Suppressor macrophage treated with lipopolysaccharide for 4 hours (primary cell): ENCODE measurements at places on chromosomes 7 and 10.

- DNase-seq: peak; percentile 83
Observed at GRCh38 chr10:49592726-49593563, 17.2 kb upstream of the SLC18A3 start.

DNA sequence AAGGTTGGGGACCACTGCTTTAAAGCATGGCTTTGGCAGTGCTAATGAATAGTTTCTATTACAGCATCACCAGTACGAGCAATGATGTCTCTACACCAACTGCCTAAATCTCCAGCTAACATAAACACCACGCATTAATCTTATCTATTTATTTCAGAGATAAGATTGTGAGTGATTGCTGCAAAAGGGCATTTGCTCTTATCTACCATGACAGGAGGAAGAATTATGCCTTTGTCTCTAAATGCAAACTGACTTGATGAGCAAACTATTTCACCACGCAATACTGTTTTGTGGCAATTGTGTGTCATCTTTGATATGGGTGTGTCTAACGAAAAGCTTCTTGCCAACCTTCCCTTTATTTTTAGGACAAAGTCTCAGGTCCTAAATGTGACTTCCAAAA is 684.9 kb downstream of the SORCS1 start:
- DNase-seq: no peak

- DNase-seq: peak; percentile 95
Observed at GRCh38 chr7:29102558-29103151, 43.7 kb downstream of the CPVL start.

GRCh38 chr7:158617737-158618128 is 30.1 kb upstream of the PTPRN2 start:
- no peak for DNase-seq

GRCh38 chr10:70830164-70830563 is 14.4 kb downstream of the SGPL1 start:
- DNase-seq: peak; percentile 53

- DNase-seq: peak; percentile 56
Observed at GRCh38 chr10:128664729-128665128, 538.5 kb upstream of the MKI67 start.

DNA sequence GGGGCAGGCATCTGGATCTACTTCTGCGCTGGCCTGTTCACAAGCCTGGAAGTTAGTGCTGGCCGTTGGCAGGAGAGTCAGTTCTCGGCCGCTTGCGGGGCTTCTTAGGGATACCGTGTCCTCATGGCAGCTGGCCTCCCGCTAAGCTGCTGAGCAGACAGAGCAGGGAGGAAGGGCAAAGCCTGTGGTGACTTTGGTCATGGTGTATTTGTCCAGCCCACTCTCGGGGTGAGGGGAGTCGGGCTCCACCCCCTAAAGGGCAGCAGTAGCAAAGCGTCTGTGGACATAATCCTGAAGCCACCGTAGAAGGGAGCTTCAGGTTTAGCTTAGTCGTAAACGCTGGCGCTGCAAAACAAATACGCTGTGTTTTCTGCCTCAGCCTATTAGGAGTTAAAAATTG is 12.2 kb downstream of the UBE3C start:
- DNase-seq: no peak

DNA sequence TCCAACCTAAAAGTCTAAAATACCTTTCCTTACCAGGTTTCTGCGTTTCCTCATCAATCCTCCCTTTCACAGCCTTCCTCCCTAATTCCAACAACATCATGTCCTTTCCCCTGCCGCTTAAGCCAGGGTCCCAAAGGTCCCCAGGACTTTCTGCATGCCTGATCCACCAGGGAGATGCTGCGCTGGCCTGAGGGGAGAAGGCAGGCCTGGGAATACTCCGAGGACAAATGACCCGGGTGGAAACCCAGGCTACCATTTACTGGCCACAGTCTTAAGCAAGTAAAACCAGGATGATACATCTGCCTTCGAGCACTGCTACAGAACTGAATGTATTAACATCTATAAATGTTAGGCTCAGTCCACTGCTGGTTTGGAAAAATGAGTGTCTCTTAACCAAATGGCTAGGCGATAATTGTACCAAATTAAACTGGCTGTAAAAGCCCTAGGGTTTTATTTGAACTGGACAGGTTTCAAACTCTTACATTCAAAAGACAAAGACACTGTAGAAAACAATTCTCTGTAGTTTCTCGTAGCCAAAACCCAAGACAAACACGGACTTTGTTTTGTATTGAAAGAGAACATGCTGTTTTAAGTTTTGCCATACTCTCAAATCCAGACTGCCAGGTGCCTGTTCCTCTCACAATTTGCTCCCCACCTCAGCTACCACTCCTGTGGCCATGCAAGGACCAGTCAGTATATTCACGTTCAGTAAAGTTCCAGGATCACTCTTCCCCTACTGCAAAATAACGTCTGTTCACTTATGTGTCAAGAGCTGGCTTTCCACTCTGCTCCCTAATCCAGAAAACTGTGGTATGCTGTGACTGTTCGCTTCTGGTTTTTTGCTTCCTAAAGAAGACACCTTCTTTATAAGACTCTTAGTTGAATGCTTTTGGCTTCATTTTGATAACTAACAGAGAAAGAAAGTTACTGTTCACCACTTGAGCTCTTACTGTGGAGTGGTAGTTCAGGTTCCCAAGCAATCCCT is 145.7 kb downstream of the RNF216 start:
- no peak for DNase-seq

DNA sequence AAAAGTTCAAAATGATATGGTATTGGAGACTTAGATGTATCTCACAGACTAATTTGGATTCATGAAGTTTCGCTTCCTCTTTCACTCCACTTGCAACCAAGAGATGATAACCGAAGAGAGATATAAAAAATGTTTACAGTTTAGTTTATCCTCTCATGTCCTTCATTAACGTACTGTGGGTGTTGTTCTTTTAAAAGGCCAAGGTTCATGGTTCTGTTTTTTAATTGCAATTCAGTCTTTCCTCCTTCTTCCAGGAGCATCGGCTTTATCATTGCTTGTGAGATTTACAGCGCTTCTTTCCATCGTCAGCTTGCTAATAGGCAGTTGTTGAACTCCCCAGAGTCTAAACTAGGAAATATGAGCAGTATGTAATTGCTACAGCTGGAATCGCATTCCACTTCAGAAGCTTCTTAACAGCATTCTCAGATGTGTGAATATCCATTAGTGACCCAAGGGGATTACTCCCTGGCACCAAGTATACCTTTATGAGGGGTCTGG is 75.9 kb upstream of the HGF start:
- peak; percentile 59 for DNase-seq

GRCh38 chr10:12529976-12530375 is 180.6 kb downstream of the CAMK1D start:
- no peak for DNase-seq

- peak; percentile 8 for DNase-seq
Observed at GRCh38 chr7:118352867-118353453, 128.5 kb downstream of the ANKRD7 start.

DNA sequence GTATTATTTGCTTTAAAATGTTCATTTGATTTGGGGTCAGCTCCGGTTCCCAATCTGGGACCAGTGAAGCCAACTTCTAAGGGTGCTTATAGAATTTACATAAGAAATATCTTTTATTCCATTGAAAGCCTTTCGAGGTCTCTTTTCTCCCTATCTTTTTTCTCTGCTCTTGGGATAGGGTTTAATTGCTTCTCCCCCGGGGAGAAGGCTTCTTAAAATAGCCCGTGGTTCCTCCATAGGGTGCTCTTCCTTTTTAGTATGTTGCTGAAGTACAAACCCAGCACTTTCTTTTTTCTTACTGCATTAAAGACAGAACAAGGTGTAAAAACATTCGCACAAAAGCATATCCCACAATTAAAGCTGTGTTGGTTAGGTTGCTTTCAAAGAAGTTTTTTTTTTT is 107.5 kb downstream of the POU6F2 start:
- no peak for DNase-seq

DNA sequence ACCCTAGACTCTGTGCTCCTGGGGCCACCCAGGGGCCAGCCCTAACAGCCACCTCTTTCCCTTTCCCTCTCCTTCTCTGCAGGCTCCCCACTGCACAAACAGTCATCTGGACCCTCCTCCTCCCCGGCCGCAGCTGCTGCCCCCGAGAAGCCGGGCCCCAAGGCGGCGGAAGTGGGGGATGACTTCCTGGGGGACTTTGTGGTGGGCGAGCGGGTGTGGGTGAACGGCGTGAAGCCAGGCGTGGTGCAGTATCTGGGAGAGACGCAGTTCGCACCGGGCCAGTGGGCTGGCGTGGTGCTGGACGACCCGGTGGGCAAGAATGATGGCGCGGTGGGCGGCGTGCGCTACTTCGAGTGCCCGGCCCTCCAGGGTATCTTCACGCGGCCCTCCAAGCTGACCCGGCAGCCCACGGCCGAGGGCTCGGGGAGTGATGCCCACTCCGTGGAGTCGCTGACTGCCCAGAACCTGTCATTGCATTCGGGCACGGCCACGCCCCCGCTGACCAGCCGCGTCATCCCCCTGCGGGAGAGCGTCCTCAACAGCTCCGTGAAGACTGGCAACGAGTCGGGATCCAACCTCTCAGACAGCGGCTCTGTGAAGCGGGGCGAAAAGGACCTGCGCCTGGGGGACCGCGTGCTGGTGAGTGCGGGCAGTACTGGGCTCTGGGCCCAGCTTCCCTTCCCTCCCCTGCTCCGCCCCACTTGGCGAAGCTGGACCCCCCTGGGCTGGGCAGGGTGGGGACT is 49.3 kb downstream of the CLIP2 start:
- DNase-seq: no peak

GRCh38 chr7:143487566-143487965 is 9.9 kb downstream of the TAS2R41 start:
- DNase-seq: peak; percentile 92

DNA sequence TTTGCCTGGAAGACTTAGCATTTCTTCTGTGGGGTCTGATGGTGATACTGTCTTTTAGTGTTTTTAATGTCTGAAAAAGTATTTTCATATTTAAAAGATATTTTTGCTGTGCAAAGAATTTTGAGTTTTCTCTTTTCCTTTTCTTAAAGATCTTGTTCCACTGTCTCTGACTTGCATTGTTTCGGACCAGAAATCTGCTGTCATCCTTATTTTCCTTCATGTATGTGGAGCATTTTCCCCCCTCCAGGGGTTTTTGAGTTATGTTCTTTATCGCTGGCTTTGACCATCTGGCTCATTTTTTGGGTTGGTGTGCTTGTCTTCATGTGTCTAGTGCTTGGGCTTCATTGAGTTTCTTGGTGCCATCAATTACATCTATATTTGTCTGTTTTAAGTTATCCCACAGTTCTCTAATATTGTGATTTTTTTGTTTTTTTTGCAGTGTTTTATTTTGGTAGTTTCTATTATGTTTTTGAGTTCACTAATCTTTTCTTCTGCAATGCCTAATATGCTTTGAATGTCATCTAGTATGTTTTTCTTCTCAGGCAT is 119.9 kb downstream of the MGMT start:
- no peak for DNase-seq

- peak; percentile 29 for DNase-seq
Observed at GRCh38 chr7:75915416-75916156, 631 bp downstream of the POR start.

GRCh38 chr10:59325116-59325515 is 37.2 kb downstream of the FAM13C start:
- DNase-seq: no peak

DNA sequence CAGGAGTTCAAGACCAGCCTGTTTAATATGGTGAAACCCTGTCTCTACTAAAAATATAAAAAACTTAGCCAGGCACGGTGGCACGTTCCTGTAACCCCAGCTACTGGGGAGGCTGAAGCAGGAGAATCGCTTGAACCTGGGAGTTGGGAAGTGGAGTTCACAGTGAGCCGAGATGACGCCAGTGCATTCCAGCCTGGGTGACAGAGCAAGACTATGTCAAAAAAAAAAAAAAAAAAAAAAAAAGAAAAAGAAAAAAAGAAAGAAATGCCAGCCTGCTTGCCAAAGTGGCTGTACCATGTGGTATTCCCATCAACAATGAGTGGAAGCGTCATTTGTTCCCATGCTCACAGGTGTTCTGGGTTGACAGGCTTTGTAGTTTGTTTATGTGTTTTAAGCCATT is 43.3 kb upstream of the NPTX2 start:
- DNase-seq: no peak

DNA sequence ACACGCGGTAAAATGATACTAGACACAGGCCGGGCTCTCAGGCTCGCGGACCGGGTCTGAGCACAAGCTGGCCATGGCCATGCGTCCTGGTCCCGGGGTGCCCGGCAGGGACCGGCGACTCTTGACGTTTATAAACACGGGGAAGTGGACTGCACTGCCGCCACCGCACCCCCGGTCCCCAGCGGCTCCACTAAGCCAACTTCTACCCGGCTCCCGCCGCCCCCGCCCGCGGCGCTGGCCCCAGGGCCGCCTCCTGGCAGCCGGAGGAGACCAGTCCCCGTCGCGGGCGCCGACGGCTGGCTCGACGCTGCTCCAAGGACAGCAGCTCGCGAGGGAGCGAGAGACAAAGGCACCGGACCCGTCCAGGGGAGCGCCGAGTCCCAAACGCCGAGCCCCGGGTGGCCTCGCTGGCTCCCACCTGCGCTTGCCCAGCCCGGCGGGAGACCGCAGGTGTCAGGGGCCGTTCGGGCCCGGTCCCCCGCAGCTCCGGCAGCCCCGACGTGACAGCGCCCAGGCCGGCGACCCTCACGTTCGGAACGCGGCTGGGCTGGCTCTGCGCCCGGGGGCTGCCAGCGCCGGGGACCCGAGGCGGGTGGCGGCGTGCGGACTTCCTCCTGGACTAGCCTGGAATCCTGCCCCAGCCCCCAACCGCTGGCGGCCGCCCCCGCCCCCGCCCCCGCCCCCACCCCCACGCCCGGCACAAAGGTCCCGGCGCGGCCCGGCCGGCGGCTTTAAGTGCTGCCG is 517 bp downstream of the ITGB1 start:
- DNase-seq: peak; percentile 67

DNA sequence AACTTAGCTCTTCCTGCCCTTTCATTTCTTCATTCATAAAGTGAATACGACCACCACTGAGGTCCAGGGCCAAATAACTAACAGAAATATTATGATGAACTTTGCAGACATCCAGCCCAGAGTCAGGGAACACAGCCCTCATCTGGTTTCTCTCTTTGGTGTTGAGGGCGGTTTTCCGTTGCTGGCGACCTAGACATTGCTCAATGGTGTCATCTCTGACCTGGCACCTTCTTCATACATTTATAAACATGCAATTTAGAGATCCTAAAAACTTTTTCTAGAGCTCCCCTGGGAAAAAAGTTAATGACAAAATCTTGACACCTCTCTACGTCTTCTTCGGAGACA is 324 bp upstream of the TET1 start:
- no peak for DNase-seq

DNA sequence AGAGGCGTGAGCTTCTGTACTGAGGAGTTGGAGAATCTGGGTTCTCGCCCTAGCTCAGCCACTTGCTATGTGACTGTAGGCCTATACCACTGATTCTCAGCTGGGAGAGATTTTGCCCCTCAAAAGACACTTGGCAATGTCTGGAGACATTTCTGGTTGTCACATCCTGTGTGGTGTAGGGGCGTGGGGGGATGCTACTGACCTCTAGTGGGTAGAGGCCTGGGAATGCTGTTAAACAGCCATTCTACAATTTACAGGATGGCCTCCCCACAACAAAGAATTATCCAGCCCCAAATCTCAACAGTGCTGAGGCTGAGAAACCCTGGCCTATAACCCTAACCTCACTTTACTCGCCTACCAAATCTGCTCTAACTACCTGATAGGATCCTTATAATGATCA is 58.8 kb upstream of the GAD2 start:
- no peak for DNase-seq

- DNase-seq: no peak
Observed at GRCh38 chr10:100254191-100254590, 13.2 kb downstream of the CWF19L1 start.

- DNase-seq: no peak
Observed at GRCh38 chr7:108684629-108685028, 115.0 kb downstream of the DNAJB9 start.
